ENCODE measurements at places on chromosomes 16 and 17.

DNA sequence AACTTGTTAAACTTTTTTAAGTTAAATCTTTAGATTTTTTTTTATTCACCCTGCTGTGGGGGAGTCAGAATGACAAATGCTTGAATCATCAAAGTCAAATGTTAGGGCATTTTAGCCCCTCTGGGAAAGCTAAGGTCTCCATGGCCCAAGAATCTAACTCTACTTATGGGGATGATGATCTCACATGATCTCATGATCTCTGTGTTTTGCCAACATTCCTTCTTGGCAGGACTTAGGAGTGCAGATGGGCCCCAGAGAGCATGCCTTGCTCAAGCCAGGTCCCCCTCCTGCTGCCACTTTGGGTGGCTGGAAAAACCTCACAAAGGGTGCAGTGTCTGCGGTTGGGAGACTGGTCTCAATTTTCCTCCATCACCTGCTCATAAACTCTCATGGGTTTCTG, 108.6 kb downstream of the PRKCB start:
- DNase-seq, result no peak

GRCh38 chr16:48433850-48434530, 48.8 kb upstream of the SIAH1 start:
- DNase-seq, result no peak

- no peak for DNase-seq
These were observed 347.6 kb downstream of the WWOX start for GRCh38 chr16:78446992-78447563.

DNA sequence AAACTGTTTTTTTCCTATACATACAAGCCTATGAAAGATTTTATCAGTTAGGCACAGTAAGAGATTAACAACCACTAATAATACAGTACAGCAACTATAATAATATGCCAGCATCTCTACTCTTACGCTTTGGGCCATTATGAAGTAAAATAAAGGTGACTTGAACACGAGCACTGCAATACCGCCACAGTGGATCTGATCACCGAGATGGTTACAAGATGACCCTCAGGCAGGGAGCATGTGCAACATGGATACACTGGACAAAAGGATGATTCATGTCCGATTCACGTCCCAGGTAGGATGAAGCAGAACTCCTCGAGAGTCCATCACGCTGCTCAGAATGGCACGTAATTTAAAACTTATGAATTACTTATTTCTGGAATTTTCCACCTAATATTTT, 10.5 kb downstream of the PELP1 start:
- no peak for DNase-seq

GRCh38 chr16:2857451-2858244, at the start of gene PRSS22:
Gene PRSS22, minus strand, starts transcription at chr16:2858170. Its CDS starts 66 bp downstream, at chr16:2858104.
- DNase-seq, result no peak

DNA sequence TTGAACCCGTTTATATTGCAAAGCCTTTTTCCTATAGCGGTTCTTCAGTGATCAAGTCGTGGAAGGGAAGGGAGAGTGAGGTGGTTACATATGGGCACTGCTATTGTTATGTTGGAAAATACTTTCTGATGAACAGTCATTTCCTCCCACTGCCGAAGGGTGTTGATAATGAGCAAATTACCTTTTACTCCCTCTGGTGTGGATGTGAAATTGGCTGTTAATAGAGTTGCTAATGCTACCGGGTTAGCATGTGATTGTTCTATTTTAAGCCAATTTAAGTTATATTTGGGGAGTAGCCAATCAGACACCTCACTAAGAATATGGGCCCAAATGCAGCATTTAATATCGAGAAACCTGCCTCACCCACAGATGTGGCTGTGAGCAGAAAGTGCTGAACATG, 15.6 kb upstream of the PMFBP1 start:
- no peak for DNase-seq

- DNase-seq, result no peak
These were observed 5.8 kb upstream of the DHRS13 start for GRCh38 chr17:28908640-28909167.

- no peak for DNase-seq
These were observed 202.9 kb downstream of the HS3ST3A1 start for GRCh38 chr17:13398853-13399252.

- no peak for DNase-seq
These were observed 533 bp downstream of the SLC6A4 start for GRCh38 chr17:30234964-30235363.

GRCh38 chr16:35102780-35103403, 1643.5 kb downstream of the TP53TG3F start:
- no peak for DNase-seq

- no peak for DNase-seq
These were observed 6.4 kb downstream of the PRKCB start for GRCh38 chr16:23842137-23842600.

DNA sequence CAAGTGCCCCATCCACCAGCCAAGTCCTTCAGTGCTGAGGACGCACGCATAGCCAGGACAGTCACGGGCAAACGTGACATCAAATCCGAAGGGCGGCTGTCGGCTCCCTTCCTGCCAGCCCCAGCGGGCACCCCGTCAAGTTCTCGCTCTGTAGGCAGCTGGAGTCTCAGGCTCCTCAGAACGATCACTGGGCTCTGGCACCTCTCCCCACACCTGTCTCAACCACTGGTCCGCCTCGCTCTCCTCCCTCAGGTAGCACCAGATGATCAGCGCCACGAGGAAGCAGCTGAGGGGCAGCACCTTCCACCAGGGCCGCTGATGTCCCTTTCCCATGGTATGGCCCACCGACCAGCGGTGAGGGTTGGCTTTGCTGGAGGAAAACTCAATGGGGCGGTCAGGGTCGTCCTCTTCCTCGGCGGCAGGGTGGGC, 422 bp downstream of the UQCC4 start:
- no peak for DNase-seq

DNA sequence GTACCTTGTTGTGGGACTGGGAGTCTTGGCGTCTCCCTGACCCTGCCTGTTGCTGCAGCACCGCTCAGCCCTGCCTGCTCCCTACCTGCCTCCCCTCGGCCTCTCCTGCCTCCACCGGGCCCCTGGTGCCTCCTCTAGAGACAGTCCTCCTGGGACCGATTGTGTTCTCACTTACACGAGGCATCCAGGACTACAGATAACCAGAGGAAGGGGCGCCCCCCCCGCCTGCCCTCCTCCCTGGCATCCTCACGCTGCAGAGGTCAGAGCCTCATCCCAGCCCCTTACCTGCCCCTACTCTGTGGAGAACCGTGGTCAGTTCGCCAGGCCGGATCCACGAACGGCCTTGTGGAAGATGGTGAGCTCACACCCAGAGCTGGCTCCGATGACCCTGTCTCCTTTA, 24.8 kb downstream of the MAPT start:
- no peak for DNase-seq

DNA sequence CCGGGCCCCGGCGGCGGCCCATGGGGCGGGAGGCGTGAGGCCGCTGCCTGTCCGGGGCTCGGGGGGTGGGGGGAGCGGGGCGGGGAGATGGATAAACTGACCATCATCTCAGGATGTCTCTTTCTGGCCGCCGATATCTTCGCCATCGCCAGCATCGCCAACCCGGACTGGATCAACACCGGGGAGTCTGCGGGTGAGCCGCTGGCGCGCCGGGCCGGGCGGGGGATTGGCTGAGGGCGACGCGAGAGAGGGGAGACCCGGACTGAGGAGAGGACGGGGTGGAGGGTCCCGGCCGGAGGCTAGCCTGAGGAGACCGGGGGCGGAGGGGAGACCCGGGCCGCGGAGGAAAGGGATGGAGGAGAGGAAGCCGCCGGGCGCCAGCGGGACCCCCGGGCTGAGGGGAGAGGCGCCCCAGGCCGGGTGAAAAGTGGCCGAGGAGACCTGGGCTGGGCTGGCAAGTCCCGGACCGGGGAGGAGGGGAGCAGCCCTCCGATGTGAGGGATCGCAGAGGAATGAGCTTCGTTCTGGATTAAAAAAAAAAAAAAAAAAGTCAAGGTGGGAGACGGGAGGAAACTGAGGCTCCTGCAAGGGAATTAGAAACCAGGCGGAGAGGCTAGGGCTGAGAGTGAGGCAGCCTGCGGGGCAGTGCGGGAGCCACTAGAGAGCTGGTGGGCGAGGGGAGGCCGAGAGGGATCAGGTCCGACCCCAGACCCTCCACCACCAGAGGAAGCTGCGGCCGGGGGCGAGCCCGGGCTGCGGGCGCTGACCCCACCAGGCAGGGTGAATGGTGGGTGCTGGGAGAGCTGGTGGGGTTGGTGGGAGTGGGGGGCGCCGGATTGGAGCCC, 526 bp downstream of the MOSMO start:
- no peak for DNase-seq

- no peak for DNase-seq
These were observed 431 bp upstream of the ZFPM1 start for GRCh38 chr16:88452482-88453216.

DNA sequence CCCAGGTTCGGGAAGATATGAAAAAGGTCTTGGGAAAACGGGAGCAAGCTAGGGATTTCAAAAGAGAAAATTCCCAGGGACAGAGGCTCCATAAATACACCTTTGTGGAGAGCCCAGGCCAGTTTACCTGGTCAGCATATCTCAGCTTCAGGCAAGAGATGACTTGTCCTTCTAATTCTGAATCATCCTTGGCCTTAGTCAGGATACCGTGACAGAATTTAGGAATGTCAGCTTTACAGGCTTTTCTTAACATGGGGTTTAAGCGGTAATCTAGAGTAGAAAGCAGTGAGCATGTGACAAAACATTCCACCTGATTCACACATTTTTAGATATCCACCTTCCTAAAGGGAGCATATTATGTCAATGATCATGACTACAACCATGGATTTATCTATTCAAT, 41.1 kb upstream of the CLEC18B start:
- DNase-seq, result no peak

GRCh38 chr16:20871258-20871657, 28.9 kb downstream of the DCUN1D3 start:
- DNase-seq, result no peak

GRCh38 chr17:78781104-78781892, 775 bp downstream of the CYTH1 start:
- DNase-seq, result no peak

DNA sequence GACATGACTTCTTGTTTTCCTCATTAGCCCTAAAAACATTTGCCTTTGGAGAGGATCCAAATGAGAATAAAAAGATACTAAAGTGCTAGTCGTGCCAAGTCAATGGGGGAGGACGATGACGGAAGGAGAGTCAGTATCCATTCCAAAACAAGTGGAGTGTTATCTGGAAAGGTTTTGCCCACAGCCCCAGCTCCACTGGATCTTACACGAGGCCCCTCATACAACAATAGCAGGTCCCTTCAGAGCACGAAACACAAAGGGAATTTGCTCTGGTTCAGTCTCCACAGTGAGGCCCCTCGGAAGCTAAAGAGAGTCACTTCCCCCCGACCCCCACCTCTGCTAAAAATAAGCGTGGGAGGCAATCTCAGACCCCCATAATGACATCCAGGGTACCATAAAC, 496.9 kb upstream of the ZFHX3 start:
- no peak for DNase-seq

DNA sequence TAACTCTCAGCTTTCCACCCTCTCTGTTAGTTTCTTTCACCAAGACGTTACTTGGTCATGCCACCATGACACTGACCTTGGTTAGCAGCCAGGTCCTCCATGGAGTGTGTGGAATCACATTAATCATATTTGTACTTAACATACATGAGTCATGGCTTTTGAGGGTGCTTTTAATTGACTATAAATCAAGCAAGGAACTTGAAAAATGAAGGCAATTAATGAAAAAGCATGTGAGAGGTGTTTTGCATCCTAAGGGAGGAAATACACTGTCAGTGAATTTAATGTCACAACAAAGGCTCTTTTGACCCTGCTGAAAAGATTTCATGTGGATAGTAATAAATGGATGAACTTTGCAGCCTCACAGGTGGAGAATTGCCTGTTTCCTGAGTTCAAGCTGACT, 240.7 kb downstream of the CDH13 start:
- DNase-seq, result no peak

- no peak for DNase-seq
These were observed 90.9 kb downstream of the SPAG9 start for GRCh38 chr17:51029568-51030463.

GRCh38 chr17:57125406-57125805, 40.4 kb downstream of the AKAP1 start:
- DNase-seq, result no peak

GRCh38 chr16:71289732-71290062, 495 bp upstream of the CMTR2 start:
- DNase-seq, result no peak

GRCh38 chr17:44272321-44272951, 4.5 kb upstream of the SLC4A1 start:
- no peak for DNase-seq

DNA sequence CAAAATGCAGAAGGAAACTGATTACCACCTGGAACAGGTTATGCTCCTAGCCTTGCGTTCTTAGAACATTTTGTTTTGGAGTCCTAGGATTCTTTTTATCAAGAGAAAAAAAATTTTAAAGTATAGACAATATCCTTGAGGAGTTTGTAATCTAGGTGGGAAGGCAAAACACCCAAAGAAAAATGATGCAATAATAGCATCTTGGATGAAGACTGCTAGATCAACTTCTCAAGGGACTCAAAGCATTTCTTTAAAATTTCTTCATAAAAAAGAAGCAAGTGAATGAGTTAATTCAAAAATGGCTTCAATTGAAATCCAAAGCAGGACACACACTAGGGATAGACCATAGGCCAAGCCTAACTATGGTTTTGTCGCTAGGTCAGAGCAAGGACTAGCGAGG, 515.8 kb upstream of the ZFHX3 start:
- DNase-seq, result no peak

- DNase-seq, result no peak
These were observed 4.9 kb downstream of the MT1F start for GRCh38 chr16:56662357-56663354.

GRCh38 chr17:5662409-5663085, 78.2 kb upstream of the NLRP1 start:
- DNase-seq, result no peak

DNA sequence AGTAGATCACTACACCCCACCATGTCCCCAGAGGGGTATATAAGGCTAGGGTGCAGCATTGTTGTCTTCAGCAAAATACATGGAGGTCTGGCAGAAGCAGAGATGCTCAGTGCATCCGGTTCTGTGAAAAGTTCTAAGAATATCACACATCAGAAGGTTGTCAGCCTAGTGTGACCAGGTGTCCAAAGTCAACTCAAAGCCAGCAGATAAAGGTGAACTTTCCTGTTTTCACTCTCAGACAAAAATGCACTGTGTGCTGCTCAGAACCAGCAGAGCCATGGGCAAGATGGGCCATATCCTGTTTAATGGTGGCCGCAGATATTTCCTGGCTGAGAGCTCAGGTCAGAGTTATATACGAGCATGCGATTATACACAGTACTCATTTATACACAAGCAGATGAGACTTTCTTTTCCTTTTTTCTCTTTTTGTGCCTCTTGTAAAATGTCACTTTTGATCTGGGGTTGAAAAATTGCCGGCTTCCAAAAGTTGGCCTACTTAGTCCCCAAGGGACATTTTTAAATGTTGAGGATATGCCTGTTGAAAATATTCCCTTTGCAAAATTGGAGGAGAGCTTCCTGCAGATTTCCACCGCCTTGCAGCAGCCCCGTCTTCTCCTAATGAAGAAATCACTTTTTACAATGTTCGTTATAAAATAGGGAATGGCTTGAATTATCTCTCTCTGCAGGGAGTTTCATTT, 425.6 kb upstream of the SALL1 start:
- DNase-seq, result no peak
